GM20000 (cell line): ENCODE measurements at places on chromosomes 5 and 9.

DNA sequence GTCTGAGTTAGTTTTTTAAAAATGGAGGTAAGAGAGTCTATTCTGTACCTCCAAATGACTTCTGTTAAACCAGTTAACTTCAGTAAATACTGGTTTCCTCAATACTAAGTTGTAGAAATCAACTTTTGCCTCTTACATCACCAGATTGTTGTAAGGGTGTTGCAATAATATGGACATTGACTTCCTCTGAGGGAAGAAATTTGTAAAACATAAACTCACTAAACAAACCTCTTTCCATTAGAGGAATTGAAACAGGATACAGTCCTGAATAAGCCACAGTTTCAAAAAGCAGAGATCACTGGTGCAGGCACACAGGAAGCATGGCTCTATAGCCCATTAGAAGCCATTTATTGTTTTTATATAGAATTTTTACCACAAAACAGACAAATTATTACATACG is 32.7 kb upstream of the SLCO6A1 start:
- no peak for DNase-seq

GRCh38 chr5:138803285-138803684 is 50.1 kb downstream of the CTNNA1 start:
- no peak for DNase-seq

GRCh38 chr5:117058740-117059139 is 484.1 kb upstream of the SEMA6A start:
- no peak for DNase-seq

DNA sequence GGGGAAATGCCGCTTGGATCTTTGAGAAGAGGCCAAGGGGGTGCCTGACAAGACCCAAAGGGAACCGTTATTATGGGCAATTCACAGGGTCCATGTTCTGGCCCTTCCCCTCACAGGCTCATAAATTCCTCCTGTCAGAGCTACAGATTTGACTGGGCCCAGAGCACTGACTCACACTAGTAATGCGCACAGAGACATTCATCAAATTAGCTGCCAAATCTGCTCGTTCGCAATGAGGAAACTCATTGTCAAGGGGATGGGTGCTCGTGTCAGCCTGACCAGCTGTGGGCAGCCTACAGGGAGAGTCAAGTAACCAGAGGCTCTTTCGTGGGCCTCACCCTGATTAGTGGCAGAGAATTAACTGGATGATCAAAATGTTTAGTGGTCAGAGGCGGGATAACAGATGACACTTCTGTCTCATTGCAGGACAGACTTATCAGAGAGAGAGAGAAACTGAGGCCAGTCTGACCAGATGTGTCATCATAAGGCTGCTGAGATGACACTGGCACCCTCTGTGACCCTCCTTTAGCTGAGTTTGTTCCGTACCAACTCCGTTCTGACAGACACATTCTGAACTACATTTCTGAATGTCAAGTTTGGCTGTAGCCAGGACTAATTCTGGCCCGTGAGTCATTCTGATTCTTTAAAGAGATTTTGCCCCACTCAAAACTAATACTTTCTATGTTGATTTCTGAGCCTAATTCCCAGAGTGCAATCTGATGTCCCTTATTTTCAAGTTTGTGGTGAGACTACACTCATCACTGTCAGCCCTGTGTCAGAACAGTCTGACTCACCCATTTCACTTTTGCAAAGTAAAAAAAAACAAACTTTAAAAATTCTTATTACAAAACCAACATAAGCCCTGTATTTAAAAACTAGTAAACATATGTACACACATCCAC is 377.1 kb downstream of the ACTL7B start:
- DNase-seq = no peak

GRCh38 chr9:128276574-128277270 is 646 bp downstream of the SWI5 start:
- peak; percentile 32 for DNase-seq

- peak; percentile 12 for DNase-seq
Observed at GRCh38 chr5:73694089-73694488, 68.1 kb downstream of the ARHGEF28 start.

GRCh38 chr9:10697044-10697443 is 84.2 kb upstream of the PTPRD start:
- no peak for DNase-seq

- no peak for DNase-seq
Observed at GRCh38 chr5:150490296-150490669, 17.6 kb upstream of the NDST1 start.

DNA sequence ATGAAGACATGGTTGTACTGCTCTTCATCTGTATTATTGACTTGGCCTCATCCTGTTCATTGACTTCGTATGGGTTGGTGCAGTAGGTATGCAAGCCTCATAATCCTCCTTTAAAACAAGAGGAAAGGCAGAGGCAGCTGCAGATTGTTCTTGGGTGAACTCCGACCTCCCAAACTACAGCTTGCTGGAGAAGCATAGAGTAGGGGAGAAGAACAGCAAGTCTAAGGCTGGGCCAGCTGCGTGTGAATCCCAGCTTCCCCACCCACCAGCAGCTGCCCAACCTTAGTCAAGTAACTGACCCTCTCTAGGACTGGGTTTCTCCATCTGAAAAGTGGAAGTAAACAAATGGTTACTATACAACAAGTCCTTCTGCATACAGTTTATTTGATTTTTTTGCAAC is 114.5 kb upstream of the WWC1 start:
- DNase-seq = no peak

DNA sequence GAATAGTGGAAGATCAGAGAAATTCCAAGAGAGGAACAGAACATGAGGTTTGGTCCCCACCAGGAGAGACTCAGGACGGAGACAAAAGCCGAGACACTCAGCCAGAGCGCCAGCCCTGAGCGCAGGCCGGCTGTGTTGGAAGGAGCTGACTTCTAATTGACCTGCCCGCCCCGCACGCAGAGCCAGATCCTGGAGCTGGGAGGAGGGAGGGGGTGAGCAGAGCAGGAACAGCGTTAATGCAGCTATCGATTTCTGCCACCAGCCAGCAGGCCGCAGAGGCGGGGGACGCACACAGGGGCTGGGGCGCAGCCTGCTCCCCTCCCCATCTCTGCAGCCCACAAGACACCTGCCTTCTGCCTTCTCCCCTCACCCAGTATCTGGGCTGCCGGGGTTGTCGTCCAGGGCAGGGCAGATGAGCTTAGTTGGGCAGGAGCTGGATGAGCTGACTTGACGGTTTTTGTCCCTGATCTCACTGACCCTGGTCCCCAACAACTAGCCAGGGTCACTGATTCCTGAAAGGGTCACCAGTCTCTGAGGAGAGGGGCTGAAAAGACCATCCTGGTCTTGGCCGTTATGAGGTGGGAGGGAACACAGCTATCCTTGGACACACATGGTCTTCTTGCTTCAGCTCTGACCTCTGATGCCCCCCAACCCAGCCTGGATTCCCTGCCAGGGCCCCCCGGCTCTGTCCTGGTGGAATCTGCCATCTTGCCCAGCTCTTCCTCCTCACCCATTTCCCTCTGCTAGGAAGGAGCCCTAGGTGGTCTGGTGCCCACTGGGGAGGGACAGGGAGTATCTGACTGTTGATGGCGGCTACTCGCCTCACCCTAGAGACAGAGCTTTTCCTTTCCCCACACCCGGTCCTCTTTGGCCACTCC is 29.8 kb downstream of the CXXC5 start:
- no peak for DNase-seq

DNA sequence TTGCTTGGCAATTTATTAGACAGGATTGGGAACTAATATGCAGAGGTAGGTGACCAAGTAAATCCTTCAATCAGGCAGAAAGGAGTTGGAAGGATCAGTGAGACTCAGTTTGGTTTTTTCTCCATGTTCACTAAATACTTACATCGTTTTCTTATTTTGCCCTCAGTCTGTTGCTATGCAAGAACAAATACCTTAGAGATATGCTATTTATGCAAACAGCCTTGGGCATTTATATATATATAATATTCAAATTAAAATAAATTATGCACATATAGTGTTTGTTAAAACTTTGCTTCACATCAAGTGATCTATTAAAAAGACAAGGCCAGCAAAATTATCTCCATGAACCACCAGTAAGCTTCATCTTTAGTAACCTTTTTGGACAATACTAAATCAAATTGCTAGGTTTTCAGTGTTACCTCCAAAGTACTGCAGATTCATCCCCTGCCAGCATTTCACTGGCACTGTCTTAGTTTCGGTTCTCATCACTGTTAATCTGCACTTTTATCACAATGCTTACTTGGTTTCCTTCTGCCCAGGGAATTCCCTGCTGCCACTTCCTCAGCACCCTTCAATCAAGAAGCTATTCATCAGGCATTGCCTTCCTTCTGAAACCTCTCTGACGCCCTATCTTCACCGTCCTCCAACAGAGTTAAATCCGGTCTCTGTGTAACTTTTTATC is 26.0 kb upstream of the LIFR start:
- DNase-seq = no peak

- DNase-seq = no peak
Observed at GRCh38 chr9:138066049-138066448, 188.5 kb downstream of the CACNA1B start.

GRCh38 chr5:120151825-120152224 is 312.3 kb upstream of the PRR16 start:
- no peak for DNase-seq

DNA sequence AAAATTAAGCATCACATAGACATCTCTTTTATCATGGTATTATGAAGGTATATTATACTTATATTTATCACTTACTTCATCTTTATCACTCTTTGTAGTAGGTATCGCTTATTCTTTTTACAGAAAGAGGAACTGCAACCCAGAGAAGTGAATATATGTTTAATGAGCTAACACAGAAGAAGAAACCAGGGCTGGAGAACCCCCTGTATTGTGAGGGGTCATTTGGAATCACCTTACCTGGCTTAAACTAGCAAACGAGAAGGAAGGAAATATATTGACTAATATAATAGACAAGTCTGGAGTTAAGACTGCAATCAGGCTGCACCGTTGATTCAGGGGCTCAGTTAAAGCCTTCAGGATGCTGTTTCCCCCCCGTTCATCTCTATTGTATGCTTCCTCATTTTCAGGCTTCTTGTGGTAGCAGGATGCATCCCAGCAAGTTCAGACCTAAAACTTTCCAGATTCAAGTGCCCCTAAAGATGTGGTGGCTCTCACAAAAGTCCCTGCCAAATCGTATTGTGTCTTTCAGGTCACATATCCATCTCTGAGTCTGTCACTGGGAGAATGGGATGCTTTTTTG is 146.4 kb downstream of the GCNT1 start:
- peak; percentile 50 for DNase-seq

GRCh38 chr5:76305269-76305668 is 97.8 kb upstream of the IQGAP2 start:
- DNase-seq = no peak
